Vagina (tissue), 2 donors: ENCODE measurements at places on chromosomes 11 and 22.

- DNase-seq: no peak
Measured at GRCh38 chr11:9708544-9708943, 44.7 kb downstream of the SWAP70 start.

DNA sequence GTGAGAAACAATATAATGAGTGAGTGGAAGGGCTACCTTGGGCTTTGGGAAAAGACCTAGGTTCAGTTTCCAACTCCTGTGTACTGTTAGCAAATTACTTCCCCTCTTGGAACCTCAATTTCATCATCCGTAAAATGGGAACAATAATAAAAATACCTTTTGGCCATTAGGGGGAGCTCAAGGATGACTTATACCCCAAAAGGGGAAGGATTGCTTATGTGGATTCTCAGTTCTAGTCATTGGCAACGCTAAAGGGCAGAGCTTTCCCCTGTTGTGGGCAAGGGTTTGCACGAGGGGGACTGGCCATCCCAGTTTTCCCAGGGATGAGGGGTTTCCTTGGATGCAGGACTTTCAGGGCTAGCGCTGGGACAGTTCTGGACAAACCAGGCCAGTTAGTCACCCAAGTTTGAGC lies 3.1 kb upstream of the COMMD9 start:
- no peak for DNase-seq

DNA sequence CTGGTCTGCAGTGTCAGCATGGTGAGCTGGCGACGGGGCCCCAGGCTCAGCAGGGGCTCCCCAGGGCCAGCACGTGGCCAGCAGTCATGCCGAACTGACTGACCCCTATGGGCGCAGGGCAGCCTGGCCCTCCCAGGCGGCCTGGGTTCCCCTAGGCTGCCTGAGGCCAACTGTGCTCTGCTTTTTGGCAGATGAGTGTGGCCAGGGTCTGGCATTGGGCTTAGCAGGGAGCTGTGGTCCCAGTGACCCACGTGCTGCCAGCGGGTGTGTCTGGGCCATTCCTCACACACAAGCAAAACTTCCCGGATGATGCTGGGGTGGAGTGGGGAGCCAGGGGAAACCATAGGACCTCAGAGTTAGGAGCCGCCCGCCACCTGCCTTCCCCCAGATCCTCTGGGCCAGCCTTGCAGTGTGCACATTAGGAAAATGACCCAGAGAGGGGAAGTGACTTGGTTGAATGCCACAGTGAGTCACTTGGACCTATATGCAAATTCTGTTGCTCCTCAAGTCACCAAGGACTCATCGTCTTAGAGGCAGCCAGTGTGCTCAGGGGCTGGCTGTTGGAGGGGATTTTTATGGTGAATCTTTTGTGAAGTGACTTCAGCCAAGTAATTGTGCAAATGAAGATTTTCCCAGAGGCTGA lies 6.5 kb downstream of the ADORA2A start:
- DNase-seq: no peak

DNA sequence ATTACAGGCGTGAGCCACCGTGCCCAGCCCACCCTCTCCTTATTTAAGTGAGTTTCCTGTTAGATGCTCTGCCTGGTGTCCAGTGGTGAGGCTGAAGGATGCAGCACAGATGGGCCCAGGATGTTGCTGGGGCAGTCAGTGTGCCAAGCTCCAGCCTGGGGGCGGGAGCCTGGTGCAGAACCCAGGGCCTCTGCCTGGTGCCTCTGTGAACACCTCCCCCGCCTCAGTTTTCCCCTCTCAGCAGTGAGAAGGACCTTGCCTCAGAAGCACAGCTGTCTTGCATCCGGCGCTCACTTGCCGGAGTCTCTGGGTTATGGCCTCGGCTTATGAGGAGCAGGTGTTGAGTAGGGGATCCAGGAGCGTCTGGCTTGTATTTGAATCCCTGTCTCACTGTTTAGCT lies 116.2 kb downstream of the KIAA1671 start:
- no peak for DNase-seq

DNA sequence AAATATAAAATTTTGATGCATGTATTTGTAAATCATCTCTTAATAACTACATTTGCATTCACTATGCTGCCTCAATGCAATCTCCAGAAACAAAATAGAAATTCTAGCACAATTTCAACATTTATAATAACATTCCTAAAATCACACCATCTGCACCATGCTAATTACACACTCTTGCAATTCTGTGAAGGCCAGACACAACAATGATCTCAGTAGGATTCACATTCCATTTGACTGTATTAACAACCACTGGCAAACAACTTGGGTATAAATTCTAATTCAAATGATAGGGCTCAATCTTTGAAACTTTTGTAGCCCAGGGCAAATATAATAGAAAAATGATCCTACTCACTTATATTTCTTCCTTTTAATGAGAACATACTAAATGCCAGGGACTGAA lies 25.9 kb downstream of the RAB6A start:
- DNase-seq: no peak

GRCh38 chr11:78076733-78077403 lies 2.8 kb downstream of the NDUFC2 start:
- no peak for DNase-seq

DNA sequence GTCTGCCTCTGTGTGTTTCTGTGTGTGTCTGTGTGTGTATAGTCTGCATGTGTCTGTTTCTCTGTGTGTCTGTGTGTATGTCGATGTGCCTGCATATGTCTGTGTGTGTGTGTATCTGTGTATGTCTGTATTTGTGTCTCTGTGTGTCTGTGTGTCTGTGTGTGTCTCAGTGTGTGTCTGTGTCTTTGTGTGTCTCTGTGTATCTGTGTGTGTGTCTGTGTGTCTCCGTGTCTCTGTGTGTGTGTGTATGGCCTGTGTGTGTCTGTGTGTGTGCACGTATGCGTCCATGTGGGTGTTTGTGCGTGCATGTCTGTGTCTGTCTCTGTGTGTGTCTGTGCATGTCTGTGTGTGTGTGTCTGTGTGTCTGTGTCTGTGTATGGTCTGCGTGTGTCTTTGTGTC lies 439 bp downstream of the SNX32 start:
- DNase-seq: peak; percentile 84

DNA sequence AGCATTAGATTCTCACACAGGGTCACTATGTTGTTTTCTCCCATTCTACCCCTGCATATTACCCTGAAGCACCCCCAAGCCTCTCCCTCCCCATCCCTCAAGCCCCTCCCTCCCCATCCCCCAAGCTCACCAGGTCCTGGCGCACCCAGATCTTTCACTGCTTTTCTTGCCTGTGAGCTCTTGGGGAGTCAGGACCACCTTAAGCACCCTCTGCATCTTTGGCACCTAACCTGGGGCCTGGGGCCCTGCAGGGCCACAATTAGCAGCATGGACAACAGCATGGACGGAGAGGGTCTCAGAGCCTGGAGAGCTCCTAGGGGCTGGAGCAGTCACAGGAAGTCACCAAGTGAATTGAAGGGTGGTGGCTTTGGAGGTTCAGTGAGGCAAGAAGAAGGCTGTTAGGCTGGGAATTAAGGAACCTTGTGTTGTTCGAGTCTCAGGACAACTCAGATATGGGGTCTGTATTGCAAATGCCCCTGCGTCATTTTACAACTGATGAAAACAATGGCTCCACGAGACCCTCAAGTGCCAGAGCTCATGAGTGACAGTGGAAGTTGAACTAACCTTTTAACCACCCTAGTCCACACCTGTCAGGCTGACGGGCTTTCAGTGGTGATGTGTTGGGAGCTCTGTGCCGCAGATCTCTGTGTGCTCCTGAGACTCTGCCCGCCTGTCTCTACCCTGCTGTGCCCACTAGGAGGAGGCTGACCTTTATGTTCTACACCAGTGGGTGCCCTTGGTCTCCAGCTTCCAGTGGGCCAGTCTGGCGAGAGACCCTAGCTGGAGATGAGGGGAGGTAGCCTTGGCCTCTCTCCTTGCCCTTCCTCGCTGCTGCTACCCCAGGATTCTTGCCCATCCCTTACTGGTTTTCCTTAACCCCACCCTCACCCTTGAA lies 111.3 kb upstream of the OR4B1 start:
- DNase-seq: peak; percentile 71

- no peak for DNase-seq
Measured at GRCh38 chr22:17990942-17991341, 33.4 kb downstream of the MICAL3 start.

- DNase-seq: no peak
Measured at GRCh38 chr11:87659807-87660206, 515.4 kb downstream of the RAB38 start.

GRCh38 chr11:3189196-3189843 lies 24.2 kb upstream of the OSBPL5 start:
- DNase-seq: no peak

GRCh38 chr11:110966131-110966530 lies 253.9 kb upstream of the ARHGAP20 start:
- no peak for DNase-seq

GRCh38 chr11:79156031-79156430 lies 284.8 kb downstream of the TENM4 start:
- no peak for DNase-seq
